ENCODE measurements at places on chromosomes 16 and 17.
A peak's percentile ranks its signal among the peaks of the same experiment; 100 is the strongest.

DNA sequence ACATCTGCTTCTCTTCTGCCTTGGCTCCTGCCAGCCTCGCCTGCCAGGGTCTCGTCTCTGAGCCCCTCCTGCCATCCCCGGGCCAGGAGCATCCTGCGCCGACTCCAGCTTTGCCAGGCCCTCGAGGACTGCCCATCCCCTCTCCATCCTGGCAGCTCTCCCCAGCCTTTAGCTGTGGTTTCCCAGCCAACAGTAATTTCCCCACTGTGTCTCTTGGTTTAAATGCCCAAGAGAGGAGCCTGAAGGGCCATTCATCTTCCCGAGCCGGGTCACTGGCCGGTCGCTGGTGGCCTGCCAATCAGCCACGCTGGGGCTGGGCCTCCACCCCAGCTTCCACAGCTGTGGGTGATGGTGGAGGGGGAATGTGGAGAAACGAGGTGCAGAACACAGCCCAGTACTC, 47.8 kb downstream of the MRC2 start:
- DNase-seq: no peak

GRCh38 chr17:9668517-9668916, 23.2 kb downstream of the USP43 start:
- DNase-seq: no peak

DNA sequence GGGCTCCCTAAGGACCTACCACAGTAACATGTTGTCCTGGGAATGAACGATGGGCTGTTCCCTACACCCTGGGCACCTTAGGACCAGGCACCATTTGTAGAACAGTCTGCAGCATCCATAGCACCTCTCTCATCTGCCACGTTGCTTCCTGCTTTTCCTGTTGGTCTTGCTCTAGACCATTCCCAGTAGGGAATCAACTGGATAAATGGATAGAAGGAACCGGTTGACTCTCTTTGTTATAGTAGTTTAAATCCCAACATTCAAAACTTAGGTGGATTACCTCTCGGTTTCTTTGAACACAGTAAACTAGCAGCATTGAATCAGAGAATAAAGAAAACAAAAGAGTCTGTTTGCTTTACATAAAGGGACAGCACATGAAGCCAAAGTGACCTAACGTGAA, 159.1 kb downstream of the HS3ST3B1 start:
- no peak for DNase-seq

GRCh38 chr16:9251026-9251425, 159.6 kb downstream of the HAPSTR1 start:
- DNase-seq: no peak

DNA sequence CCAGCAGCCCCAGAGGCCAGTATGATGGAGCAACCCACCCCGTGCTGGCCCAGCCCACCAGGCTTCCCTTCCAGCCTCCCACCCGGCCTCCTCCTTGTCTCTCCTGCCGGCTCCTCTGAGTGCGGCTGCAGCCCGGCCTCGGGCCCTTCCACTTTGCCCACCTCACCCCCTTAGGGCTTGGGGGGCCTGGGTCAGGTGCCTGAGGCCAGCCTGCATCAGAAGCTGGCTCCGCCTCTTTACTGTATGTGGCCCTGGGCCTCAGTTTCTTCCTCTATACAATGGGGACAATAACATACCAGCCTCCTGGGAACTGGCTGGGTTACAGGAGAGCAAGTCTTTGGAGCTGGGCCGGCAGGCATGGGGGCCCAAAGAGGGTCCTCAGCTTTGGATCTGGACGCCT, 221.1 kb upstream of the CIBAR2 start:
- DNase-seq: no peak

- DNase-seq: no peak
These were observed 533.4 kb downstream of the KCNJ2 start for GRCh38 chr17:70702683-70703255.

GRCh38 chr17:79019632-79020584, 4.1 kb upstream of the C1QTNF1 start:
- DNase-seq: peak; percentile 62

- no peak for DNase-seq
These were observed 97.9 kb upstream of the ZNF469 start for GRCh38 chr16:88284626-88285513.

GRCh38 chr17:28395968-28396367, 10.0 kb downstream of the SLC46A1 start:
- no peak for DNase-seq

GRCh38 chr17:43984521-43984920, 19.9 kb upstream of the NAGS start:
- DNase-seq: no peak

- no peak for DNase-seq
These were observed 52.6 kb downstream of the PGS1 start for GRCh38 chr17:78430892-78431691.

DNA sequence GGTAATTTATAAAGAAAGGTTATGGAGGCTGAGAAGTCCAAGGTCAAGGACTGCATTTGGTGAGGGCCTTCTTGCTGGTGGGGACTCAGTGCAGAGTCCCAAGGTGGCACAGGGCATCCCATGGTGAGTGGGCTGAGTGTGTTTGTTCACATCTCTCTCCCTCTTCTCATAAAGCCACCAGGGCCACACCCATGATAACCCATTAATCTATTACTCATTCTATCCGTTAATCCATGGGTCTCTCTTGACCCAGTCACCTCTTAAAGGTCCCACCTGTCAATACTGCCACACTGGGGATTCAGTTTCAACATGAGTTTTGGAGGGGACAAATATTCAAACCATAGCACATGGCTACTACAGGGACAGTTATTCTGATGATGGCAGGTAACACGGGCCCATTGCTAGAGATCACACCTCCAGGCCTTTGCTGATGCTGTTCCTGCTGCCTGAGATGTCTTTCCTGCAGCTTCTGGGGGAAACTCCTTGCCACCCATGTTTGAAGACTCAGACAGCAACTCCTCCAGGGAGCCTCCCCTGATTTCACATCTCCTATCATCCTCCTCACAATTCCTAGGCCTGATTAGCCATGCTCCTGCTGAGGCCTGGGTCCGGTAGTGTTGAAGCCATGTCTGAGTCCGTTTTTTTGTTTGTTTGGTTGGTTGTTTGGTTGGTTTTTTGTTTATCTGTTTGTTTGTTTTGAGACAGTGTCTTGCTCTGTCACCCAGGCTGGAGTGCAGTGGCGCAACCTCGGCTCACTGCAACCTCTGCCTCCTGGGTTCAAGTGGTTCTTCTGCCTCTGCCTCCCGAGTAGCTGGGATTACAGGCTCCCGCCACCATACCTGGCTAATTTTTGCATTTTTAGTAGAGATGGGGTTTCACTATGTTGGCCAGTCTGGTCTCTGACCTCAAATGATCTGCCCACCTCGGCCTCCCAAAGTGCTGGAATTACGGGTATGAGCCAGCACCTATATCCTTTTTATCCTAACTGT, 16.1 kb downstream of the SOCS1 start:
- DNase-seq: no peak

DNA sequence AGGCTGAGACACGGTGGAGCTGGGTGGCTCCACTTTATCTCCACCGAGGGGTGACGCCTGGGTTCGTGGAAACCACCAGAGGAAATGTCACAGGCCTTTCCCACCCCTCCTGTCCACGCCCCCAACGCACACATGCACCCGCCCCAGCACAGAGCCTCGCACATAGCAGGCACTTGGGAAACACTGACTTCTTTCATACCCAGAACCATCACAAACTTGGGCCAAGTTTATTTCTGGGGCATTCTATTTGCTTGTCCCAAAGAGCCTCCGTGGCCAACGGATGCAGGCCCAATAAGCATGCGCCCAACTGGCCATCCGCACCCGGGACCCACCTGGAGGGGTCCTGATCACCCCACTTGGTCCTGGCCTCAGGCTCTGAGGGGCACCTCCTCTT, 3.3 kb downstream of the BCAR1 start:
- no peak for DNase-seq

GRCh38 chr17:50076591-50077235, 18.4 kb upstream of the PDK2 start:
- no peak for DNase-seq

DNA sequence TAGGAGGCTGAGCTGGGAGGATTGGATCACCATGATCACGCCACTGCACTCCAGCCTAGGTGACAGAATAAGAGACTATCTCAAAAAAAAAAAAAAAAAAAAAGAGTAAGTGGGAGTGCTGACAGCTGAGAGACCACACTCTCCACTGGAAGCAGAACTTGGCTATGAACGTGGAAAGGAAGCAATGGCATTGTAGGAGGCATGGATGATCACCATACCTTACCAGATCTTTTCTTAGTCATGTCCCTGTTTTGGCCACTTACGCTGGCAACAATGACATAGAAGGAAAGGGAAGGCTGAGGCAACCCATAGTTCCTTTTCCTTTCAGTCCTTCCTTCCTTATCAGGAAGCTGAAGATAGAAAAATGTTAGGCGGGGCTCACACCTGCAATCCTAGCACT, 3.7 kb upstream of the ATP1B2 start:
- no peak for DNase-seq

GRCh38 chr16:59719121-59719520, 985.0 kb upstream of the GOT2 start:
- DNase-seq: no peak

DNA sequence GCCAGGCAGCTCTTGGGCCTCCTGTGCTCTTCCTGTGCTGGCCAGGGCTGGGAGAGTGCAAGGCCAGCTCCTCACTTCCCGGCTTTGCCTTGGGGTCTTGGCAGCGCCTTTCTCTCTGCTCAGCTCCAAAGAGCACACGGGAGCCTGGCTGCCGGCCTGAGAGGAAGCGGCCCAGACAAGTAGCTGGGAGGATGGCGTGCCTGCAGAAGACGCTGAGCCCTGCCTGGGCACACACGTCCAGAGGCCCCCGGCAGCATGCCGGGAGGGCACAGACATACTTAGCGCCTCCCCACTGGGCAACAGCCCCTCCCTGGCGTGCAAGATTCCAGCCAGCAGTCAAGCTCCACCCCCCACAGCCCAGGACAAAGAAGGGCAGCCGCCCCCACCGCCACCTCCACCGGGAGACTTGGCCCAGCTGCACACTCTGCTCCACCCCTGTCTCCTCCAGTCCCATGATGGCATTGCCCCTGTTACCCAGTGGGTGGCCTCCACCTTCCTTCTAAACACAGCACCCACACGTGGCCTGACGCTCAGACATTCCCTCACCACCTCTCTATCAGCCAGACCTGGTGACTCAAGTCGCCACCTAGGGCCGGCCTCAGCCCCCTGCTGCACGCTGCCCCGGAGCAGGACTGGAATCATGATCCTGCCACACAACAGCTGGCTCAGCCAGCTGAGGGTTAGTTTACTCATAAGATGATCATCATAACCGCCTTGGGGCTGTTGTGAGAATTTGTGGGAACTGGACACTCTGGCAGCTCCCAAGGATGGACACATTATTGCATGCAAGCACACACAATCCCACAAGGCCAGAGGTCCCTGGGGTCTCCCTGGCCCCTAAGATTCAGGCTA, 12.4 kb downstream of the SGCA start:
- DNase-seq: peak; percentile 75

DNA sequence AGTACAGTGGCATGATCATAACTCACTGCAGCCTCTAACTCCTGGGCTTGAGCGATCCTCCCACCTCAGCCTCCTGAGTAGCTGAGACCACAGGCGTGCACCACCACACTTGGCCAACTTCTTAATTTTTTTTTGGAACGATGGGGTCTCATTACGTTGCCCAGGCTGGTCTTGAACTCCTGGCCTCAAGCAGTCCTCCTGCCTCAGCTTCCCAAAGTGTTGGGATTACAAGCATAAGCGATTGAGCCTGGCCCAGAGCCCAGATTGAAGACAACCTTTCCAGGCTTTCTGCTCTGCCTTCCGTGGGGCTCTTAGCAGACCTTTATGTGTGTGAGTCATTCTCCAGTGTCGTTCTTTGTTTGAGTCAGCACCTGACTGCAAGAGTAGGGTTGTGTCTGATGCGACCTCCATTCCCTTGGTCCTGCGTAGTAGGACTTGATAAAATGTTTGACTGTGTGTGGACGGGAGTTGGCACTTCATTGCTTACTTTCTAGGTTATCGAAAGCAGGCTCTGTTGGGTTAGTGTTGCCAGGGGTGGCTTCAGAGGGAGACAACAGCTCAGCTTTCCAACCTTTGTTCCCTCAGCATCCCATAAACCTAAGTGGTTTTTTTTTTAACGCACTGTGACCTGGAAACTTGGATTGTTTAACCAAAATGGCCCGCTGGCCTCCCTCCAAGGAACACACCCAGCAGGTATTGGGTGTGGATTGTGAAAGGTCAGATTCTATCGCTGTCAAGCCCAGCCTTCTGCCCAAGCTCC, 26.4 kb downstream of the EEF2K start:
- DNase-seq: no peak

DNA sequence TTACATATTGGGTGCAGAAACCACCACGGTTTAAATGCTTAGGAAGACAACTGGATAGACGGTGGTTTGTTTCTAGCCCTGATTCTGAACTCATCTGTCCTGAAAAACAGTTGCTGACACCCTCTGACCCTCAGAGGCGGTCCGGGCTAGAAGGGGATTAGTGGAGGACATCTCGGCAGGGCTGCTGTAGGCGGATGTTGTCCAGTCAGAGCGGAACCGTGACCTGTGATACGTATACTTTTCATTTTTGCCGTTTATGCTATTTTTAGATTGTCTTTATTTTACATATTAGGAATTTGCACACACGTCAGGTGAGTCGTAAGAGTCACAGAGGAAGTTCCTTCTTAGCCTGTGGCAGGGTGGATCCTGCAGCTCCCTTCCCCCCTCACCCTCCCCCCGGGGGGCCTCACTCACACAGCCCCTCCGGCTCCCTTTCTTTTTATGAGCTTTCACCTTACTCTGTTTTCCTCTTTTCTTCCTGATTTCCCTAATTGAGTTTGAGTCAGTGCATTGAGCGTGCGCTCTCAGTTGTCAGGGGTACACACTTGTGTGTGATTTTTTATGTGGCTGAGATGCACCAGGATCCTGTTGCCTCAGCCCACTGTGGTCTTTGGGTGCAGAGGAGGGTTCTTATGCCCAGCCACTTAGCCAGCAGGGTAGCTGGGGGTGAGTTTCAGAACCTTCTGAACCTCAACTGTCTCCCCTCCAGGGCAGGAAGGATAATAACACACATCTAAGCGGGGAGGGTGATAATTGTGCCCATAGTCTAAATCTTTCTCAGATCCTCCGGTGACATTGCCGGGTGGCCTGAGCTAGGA, 211.1 kb upstream of the CHMP6 start:
- peak; percentile 39 for DNase-seq

- DNase-seq: no peak
These were observed 18.9 kb downstream of the TMC5 start for GRCh38 chr16:19436540-19436939.

- no peak for DNase-seq
These were observed 7.7 kb upstream of the PCTP start for GRCh38 chr17:55743103-55743679.

DNA sequence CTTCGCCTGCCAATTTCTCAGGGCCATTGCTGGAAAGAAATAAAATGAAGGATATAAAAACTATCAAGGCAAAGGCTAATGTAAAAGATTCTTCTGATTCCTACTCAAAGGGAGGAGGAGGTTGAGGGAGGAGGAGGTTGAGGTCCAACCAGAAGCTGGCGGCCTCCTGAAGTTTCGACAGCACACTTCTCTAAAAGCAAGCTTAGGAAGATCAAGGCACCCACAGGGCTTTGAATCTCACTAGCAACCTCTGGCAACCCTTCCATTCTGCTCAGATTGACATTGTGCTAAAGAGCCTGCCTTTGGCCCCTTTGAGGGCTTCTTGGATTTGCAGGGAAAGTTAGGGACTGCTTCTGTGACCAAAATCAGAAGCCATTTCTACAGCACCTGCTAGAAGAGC, 81.5 kb upstream of the TNRC6C start:
- DNase-seq: peak; percentile 77

GRCh38 chr17:33889040-33889439, 366.0 kb upstream of the CCL2 start:
- DNase-seq: no peak

Data from HL-60 (cell line).